NCI-H1092 (cell line): ENCODE measurements at places on chromosomes 12 and 14.

DNA sequence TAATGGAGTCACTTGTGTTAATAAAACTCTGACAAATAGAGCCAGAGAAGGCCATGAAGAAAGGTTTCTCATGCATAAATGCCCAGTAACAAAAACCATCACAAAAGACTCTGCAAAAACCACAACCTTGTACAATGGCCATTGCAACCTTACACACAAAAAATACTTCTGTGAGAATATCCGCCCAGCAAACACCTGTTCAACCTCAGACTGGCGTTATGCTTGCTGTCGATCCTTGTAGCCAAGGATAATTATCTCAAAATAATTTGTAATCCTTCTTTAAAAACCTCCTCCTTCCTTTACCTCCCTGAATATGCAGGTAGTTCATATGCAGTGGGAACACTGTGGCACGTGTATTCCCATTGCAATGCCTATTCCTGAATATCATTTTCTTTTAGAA, 157.1 kb downstream of the SLC41A2 start:
- no peak for DNase-seq

DNA sequence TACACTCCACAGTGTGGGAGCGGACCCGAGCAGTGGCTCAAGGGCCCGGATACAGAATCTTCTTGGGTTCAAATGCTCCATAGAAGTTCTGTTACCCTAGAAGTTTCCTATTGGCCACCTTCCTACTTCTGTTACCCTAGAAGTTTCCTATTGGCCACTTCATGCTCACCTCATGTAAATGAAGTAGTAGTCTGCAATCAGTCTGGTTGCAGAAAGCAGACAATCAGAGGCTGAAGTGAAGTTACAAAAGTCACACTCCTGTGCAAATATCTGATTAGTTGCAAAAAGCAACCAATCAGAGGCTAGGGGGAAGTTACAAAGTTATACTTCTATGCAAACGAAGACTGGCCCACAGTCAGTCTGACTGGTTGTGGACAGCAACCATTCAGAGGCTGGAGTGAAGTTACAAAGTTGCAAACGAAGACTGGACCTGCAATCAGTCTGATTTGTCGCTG, 77.8 kb upstream of the CPNE8 start:
- DNase-seq = no peak

- no peak for DNase-seq
These were observed 7.3 kb upstream of the INF2 start for GRCh38 chr14:104682107-104682593.

DNA sequence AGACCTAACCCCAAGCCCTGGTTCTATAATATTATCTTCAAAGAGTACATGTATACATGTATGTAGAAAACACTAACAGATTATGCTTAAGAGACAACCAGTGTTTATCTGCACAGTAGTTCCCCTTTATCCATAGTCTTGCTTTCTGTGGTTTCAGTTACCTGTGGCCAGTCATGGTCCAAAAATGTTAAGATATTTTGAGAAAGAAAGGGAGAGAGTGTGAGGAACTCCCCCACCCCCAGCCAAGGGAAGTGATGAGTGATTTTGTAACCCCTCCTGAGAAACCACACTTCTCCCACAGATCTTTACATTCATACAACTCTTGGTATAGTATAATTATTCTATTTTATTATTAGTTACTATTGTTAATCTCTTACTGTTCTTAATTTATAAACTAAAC, 77.3 kb upstream of the CNTN1 start:
- DNase-seq = no peak

DNA sequence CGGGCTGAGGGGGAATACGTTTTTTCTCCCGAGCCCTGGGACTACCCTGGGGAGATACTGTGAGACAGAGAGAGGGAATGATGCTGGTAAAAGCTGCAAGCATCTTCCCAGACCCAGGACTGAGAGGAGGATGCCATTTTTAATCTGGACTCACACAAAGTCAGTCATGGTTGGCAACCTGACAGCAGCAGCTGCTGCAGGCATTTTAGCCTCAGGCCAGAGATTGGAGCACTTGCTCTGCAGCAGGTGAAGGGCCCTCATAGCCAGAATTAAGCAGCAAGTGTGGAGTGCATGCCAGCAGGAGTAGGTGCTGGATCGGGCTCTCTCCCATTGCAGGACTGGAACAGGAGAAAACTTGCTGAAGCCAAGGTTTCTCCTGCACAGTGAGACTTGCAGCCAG, 361.1 kb upstream of the CLEC14A start:
- DNase-seq = peak; percentile 45

DNA sequence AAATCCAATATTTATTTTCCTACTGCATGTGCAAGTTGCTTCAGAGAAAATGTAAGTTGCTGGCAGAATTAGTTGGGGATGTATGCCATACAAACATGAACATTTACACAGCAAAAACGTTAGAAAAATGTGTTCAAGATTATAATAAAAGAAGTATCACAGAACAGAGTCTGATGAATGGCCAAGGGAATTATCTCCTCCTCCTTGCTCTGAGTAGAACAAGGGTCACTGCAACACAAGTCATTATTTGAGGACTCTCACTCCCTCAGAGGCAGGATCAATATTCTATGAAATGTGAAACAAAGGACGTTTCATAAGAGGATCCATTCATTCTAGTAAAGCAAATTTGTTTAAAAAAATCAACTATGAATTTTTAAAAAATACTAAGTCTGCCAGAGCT, 177.8 kb downstream of the PRKD1 start:
- DNase-seq = no peak

GRCh38 chr14:58332561-58332960, 34.2 kb downstream of the ARID4A start:
- no peak for DNase-seq

DNA sequence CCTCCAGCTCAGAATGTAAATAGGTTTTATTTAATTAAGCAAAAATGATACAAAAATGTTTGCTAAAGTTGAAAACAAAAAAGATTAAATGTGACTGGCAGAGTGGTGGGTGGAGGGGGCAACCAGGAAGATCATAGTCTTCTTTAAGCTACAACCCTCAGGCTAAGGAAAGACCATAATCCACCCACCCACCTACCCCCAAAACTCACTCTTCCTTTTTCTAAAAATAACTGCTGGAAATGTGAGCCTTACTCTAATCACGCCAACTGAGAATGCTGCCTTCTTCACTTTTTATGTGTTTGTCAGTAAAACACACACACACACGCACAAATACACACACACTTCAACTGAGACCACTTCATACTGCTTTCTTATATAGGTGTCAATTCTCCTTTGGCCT, 230.0 kb upstream of the EGLN3 start:
- DNase-seq = no peak
